ENCODE measurements at places on chromosomes 12 and 14. TPM values are rescaled to one million over a fixed set of nuclear protein-coding genes. Genes with fewer than 3 reads are reported as not detected.

Gene TAS2R43
- not detected for total RNA-seq

Gene HNF1A
- 5.6 TPM for total RNA-seq

Gene GUCY2C
- total RNA-seq, result not detected

Gene TTC6
- total RNA-seq, result 0.58 TPM

Gene AICDA
- total RNA-seq, result 0.05 TPM

Gene INSM2
- not detected for total RNA-seq
